ENCODE measurements at places on chromosomes 2 and 18.

- peak; percentile 78 for DNase-seq
Measured at GRCh38 chr2:239245872-239246721, 154.7 kb downstream of the HDAC4 start.

DNA sequence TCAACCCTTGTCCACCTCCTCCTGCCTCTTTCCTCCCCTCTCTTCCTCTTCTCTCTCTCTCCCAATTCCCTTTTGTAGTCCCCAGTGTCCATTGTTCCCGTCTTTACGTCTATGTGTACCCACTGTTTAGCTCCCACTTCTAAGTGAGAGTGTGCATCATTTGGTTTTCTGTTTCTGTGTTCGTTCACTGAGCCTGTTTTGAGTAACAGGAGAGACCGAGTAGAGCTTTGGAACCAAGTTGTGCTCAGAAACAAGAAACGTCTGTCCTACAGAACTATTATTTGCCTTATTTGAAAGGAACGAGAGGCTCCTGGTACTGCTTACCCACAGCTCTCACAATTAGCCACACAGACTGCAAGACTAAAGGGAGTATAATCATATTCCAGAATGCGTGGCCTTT lies 50.1 kb upstream of the MAPRE2 start:
- no peak for DNase-seq

- no peak for DNase-seq
Measured at GRCh38 chr18:9182852-9183399, 46.3 kb downstream of the ANKRD12 start.

DNA sequence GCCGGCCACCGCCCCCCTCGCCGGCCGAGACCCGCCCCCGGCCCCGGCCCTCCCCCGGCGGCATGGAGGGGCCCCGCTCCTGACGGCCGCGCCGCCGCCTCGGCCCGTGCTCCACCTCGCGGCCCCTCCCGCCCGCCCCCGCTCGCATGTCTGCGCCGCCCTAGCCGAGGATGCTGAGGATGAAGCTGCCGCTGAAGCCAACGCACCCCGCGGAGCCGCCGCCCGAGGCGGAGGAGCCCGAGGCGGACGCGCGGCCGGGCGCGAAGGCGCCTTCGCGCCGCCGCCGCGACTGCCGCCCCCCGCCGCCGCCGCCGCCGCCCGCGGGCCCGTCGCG lies 397 bp downstream of the ZCCHC2 start:
- DNase-seq, result no peak

GRCh38 chr18:23963443-23964165 lies 51.0 kb upstream of the TTC39C start:
- no peak for DNase-seq

- DNase-seq, result no peak
Measured at GRCh38 chr18:57561728-57562423, 24.6 kb downstream of the FECH start.

DNA sequence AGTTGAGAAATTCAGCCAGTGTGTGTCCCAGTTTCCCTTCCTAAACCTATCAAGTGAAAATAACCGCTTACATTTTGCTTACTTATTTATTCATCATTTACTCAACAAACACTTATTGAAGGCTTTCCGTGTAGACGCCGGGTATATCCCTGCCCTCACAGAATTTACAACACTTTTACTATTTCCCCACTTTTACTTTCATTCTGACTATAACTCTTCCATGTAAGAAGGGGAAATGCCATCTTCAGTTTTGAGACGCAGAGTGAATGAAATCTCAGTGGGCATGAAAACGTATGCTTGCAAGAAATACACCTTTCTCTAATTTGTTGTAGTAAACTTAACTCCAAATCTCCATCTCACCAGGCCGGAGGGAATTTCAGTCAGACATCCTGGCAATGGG lies 251.0 kb upstream of the CHAC2 start:
- DNase-seq, result no peak

DNA sequence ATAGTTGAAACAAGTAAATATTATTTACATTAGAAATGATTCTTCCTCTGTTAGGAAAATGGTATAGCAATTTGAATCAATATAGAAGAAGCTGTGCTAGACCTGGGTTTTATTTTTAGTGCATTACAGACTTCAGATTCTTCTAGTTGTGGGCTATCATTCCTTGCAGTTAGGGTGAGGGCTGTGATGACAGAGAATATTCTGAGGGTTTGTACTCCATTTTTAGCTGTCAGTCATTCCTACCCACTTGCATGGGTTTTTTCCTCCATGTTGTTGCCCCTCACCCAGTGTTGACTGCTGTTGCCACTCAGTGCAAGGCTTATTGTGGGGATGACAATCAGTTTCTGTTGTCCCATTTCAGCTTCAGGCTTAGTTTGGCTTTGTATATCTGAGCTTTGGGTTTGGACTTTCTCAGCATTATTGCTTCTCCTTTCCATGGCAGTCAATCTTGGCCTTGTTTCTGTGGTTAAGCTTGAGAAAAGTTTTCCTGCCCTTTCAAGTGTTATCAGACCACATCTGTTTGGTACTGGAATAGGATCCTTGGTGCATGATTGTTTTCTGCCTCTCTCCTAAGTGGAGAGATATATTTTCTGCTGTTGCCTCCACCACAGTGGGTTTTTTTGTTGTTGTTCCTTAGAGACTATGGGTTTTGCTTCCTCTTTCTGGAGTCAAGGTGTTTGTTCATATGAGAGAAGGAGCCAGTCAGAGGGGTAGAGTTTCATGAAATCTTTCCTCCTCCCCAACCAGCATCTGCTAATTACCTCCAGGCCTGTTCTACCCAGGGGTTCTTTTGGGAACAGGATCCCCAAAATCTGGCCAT lies 312.7 kb upstream of the CWC22 start:
- DNase-seq, result no peak

Data from chondrocyte (in vitro differentiated cells).